Stimulated activated CD4-positive, alpha-beta T cell treated with anti-CD3 and anti-CD28 coated beads, Interleukin-1b, Interleukin-23, amount 100 ng/mL, for 48 hours (primary cell): ENCODE measurements at places on chromosomes 2 and 18.

DNA sequence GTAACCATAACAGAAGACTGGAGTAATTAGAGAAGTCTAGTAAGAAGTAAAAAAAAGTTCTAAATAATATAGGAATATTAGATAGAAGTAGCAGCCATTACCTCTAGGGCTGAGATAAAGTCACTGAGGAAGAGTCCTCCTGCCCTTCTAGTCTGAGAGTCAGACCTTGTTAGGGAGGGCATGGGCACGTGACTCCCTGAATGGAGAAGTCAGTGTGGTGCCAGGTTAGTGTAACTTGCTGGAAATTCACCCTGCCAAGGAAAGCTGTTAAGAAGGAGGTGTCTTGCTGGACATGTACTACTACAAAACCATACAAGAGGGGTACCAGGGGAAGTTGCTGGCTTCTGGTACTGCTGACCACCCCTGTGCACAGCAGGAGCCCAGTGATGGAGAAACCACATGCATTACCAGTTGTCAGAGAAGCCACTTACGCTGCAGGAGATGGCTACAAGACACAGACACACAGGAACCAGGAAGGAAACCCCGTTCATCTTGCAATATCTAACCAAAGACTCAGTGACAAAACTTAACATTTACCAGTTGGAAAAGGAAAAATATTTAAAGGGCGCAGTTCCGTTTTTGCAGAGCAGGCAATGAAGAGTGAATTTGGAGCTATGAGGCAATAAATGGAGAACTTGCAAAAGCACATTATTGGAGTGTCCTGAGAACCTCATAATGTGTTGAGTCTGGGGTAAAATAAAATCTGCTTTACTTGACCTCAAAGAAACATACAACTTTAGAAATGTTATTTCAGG, 77.2 kb upstream of the TLK1 start:
- DNase-seq, result no peak

- no peak for DNase-seq
Measured at GRCh38 chr2:142061733-142062132, 69.1 kb downstream of the LRP1B start.

GRCh38 chr18:2680216-2680792, 24.8 kb downstream of the SMCHD1 start:
- no peak for DNase-seq

GRCh38 chr18:71136487-71136886, 847.6 kb downstream of the SOCS6 start:
- no peak for DNase-seq

GRCh38 chr2:212027681-212028628, 510.6 kb downstream of the ERBB4 start:
- no peak for DNase-seq

- no peak for DNase-seq
Measured at GRCh38 chr2:220335591-220335915, 708.1 kb downstream of the SLC4A3 start.

DNA sequence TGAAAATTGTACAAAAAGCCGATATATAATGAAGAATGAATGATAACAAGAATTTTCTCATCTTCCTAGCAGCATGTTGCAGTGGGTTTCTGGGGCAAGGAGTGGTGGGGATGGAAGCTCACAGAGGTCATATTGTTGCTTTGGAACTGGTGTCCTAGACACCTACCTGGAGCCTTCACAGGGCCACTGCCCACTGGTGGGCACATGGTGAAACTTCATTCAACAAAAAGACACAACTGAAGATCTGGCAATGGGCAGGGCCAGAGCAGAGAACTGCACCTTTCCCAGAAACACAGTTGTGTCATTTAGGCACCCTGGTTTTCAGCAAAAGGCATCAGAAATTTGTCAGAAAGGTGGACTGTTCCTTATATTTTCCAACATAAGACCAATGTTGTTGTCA, 115.3 kb downstream of the FHOD3 start:
- DNase-seq, result no peak

GRCh38 chr18:402129-402528, 98.4 kb downstream of the COLEC12 start:
- DNase-seq, result no peak

DNA sequence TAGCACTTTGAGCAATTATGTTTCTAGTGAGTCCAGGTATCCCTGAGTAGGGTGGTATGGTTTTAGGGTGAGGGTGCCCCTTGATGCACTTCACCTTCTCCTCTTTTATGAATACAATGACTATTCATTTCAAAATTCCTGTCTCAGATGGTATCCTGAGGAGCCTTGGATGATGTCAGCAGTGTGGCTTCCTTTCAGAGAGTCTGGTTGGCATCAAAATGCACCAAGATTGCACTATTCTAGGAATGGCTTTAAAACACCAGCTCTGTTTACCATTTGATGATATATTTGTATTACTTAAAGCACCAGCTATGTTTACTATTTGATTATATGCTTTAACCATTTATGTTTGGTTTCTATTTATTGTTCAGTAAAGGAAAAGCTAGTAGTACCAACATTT, 141.0 kb downstream of the FMNL2 start:
- no peak for DNase-seq

DNA sequence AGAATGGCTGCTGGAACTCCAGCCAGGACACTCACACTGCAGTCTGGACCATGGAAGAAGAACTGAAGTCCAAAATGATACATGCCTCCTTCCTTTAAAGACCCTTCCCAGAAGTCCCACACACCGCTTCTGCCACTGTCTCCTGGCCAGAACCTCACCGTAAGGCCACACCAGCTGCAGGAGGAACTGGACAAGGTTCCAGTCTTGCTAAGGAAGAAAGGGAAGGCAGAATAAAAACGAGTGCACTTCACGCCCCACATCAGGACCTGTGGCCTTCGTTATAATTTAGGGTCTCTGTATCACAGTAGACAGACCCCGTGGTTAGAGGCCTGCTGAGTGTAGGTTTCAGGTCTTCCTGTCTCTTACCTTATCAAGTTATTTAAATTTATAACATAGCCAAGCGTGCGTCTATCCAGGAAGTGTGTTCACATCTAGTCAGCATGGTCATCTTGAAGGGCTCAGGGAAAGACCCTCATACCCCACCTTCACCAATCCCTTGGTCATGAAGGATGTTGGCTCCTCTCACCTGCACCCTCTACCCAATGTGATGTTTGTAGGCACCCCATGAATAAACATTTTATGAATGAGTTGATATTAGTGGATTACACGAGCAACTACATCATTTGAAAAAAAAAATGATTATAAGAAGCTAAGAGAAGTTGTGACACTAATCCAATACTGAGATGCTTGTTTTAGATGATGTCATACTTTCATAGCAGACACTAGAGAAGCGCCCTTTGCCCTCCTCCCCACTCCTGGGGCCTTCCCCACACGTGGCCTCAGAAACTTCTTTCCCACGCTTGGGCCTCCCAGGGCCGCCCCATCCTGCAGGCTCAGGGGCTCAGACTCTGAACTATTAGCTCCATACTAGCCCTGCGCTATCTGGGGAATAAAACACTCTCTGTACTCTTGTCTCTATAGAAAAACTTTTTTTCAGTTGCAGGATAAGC, 157.6 kb downstream of the FAM210A start:
- DNase-seq, result peak; percentile 65

GRCh38 chr2:74702001-74702715, 48.1 kb downstream of the SEMA4F start:
- no peak for DNase-seq

DNA sequence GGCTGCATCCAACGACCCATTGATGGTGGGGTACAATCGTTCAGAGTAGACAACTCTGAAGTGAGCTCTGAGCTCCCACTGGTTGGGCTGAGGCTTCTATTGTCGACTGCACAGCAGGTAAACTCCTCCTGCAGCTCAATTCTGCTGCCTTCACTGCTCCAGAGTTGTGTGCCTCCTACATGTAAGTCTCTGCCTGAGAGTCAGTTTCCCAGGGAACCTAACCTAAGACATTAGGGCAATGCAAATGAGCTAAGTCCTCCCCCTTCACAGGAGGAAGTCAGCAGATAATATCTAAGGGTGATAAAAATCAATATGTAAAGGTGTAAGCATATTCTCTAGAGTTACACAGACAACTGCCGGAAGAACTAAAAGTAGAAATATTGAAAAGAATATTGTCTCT, 22.5 kb upstream of the ACYP2 start:
- no peak for DNase-seq

GRCh38 chr2:172962824-172963223, 112.8 kb upstream of the MAP3K20 start:
- peak; percentile 32 for DNase-seq

DNA sequence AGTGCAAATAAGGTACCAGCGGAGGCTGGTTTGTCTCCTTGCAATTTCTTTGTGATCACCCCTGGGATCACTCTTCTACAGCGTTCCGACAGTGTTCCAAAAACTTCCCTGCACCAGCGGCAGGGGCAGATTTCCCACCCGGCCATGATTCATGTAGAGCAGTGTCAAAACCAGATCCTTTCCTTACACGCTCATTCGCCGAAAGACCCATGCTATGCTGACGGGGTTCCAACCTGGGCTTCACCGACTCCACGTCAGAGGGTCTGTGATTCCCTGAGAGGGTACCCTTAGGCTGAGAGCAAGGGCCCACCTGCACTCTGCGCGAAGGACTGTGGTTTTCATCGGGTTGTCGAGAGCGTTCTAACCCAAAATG, 423 bp upstream of the TTC27 start:
- peak; percentile 50 for DNase-seq

GRCh38 chr2:69933254-69933828, 18.4 kb downstream of the MXD1 start:
- no peak for DNase-seq

GRCh38 chr2:112295407-112296078, 20.1 kb downstream of the ZC3H6 start:
- DNase-seq, result no peak

- DNase-seq, result no peak
Measured at GRCh38 chr18:74944676-74945075, 264.3 kb downstream of the PTGR3 start.

GRCh38 chr2:182020286-182021070, 34.8 kb downstream of the PPP1R1C start:
- no peak for DNase-seq

DNA sequence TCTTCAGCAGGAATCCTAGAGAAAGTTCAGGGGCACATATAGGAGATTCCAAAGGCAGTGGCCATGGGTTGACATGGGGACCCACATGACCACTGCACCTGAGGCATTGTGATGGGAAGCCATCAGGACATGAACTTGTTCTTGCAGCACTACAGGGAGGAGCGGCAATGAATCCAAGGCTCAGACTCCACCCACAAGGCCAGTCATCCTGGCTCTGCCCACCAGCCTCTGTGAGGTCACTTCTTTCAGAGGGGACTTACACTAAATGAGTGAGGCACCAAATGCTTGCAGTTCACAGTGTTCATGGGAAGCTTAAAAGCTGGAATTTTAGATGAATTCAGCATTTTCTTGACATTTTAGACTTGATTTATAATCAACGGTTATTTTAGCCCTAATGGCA, 254.2 kb downstream of the SETBP1 start:
- no peak for DNase-seq

DNA sequence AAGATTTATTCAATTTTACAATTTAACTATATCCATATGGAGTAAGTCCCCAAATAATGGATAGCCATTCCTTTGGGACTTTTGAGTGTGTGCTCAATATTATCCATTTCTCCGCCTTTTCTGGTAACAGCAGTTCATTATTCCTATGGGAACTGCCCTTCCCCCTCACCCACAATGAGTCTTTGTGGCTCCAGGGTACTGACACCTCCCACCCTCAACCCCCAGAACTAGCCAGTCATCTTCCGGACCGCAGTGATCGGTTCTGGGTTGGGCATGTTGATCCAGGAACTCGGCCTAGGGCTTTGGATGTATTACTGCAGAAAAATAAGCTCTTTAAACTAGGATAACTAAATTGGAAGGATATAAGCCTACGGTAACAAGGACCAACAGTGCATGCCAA, 45.4 kb upstream of the CCDC150 start:
- DNase-seq, result no peak

DNA sequence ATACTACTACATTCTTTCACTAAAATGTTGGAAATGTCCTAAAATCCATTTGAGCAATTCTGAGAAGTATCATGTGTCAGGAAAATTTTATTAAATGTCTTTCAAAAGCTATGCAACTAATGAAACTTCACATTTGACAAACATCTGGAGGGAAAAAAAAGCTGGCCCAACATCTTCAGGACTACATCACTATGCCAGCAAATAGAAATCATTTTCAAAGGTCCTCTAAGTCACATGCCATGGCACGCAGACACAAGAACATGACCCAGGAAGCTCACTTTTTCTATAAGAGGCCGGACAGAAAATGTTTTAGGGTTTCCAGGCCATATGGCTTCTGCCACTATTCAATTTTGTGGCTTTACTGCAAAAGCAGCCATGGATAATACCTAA, 11.6 kb downstream of the KANSL3 start:
- DNase-seq, result no peak

- DNase-seq, result no peak
Measured at GRCh38 chr18:79498662-79499061, 102.9 kb downstream of the NFATC1 start.

DNA sequence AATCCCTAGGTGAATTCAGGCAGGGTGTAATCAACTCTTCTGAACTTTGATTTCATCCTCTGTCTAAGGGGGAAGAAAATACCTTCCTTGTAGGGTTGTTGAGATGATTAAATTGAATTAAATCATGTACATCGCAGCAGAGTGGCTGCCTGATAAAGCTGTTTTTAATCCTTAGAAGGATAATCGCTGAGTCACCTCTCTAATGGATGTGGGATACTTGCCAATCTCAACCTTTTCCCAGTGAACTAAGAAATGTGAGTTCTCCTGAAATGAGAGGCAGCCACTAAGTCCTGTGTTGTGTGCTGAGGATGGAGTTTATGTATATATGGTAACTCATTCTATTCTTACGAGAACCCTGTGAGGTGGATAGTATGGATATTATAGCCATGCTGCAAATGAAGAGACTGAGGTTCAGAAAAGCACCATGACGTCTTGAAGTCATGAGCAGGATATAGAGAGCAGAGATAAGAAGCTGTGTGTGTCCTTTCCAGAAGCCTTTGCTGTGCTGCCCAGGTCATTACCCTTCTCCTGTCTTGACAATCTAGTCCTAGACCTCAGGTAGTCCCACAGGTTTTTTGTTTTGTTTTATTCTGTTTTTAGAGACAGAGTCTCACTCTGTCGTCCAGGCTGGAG, 93.3 kb downstream of the HNRNPLL start:
- no peak for DNase-seq

- DNase-seq, result no peak
Measured at GRCh38 chr2:156046900-156047299, 285.6 kb downstream of the NR4A2 start.

GRCh38 chr18:47873625-47874024, 56.8 kb downstream of the SMAD2 start:
- no peak for DNase-seq

DNA sequence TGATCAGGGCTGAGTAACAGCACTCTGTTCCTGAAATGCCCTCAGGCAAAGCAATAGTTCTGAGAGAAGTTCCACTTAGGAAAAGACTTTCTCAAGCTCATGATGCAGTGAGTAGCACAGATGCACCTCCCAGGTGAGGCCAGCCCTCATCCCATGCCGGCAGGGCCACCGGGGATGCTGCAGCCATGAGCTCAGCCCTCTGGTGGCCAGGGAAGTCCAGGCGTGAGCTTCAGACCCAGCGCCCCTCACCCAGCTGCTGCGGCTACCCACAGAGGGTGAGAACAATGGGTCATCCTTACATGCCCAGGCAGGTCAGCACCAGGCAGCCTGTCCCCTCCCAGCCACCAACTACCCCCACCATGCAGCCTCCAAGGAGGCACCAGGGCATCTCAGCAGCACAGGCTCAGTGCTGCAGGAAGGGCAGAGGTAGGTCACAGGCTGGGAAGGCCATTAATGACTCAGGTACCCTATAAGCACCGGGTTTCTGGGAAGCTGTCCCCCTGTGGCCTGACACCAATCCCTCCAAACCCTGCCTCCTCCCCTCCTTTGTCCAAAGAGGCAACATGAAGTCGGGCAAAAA, 50.6 kb downstream of the TTC32 start:
- DNase-seq, result no peak
